Stimulated activated CD8-positive, alpha-beta memory T cell treated with anti-CD3 and anti-CD28 coated beads, Interleukin-2, amount 100 ng/mL, for 1 hour (primary cell): ENCODE measurements at places on chromosomes 5 and 9.

GRCh38 chr5:53191548-53192165 is 82.1 kb upstream of the MOCS2 start:
- DNase-seq: no peak

DNA sequence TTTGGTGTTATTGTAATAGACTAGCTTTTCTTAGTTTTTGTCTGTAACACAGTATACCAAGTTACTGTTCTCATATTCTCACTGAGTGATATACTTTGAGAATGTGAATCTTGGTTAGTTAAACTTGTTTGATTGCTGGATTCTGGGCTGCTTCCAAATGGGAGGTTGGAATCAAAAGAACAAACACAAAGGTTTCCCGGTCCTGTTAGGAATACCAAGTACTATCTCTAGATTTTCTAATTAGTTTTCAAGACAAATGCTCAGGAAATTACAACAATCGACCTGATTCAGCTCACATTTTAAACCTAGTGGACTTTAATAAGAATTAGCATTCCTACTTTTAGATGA is 244.3 kb downstream of the CSNK1G3 start:
- no peak for DNase-seq

DNA sequence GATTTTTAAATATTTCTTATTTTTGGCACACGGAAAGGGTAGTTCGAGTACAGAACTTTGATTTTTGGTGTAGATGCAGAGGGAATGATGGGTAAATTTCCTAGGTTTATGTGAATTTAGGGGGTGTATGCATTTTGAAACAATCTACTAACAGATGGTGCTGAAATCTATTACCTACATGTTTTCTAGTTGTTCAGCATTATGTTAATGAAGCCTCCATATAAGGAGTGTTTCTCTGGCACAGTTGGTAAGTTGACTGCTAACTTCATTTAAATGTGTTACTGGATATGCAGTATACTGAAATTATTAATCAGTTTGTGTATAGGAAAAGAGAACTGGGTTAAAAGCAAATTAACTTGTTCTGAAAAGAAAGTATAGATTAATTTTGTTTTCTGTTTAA is 17.5 kb downstream of the SUB1 start:
- no peak for DNase-seq

DNA sequence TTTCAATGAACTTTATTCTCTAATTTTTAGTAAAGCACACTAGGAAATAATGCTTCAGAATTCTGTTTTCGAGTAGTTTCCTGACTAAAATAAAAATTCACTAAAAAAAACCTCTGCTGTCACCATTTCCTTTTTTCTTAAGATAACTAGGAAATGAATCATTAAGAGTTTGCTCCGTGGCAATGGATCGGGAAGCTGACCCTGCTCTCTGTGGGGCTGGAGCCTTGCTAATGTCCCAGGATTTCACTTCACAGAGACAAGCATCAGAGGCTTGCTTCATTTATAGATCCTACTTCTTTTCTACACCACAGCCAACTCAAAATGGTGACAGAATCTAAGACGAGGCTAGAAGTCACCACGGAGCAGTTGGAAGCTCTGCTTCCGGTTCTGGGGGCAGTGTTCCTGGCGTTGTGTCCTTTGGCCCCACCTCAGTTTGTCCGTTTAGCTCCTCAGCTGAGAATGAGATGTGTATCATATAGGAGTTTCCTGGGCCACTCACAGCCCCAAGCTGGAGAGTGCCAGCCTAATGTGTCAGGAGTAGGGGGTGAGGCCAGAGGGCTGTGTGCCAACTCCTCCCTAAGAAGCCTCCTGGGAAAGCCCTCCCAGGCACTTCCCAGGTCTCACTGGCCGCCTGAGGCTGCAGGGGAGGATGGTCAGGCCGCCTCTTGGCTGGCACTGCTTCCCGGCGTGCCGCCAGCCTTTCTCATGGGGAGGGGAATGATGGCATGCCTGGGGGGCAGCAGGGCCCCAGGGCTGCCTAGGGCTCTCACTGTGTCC is 19.6 kb downstream of the TENT4A start:
- no peak for DNase-seq

- DNase-seq: no peak
Observed at GRCh38 chr5:8953016-8953415, 592.9 kb downstream of the SEMA5A start.

DNA sequence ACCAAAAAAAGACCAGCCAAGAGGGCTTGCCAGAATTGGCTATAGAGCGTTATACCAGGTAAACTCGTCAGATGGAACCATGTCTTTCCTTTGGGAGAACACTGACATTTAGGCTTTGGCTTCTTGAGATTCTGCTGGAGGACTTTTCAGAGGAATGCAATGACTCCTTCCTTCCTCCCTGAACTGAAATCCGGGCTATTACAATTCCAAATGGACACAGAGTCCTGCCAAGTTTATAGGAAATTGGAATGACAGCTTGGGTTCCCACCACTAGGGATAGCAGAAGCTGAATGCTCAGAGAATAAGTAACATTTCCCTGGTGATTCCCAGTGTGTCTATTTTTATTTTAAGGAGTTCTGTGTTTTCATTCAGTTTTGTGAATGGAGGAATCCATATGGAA is 143.0 kb downstream of the FGF1 start:
- no peak for DNase-seq

DNA sequence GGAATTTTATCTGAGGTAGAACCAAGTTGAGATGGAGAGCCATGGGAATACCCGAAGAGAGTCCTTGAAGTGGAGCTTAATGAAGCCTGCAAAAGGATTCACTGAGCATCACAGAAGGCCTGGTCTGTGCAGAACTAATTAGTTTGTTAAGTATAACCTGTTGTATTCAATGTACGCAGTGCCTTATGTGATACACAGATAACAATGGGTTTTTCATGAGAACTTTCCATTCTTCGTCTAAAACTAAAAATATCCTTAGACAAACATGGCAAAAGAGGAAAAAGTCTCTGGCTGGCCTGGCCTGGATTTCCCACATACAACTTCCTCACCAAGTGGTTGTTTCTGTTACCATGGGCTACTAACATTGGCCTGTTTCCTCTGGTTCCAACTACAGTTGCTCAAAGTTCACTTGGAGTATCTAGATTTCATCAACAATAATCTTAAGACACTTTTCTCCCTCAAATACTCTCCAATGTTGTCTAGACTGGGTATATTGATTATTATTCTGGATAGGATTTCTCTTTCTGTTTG is 237.6 kb upstream of the ZNF462 start:
- DNase-seq: no peak

GRCh38 chr9:90331826-90332575 is 310.6 kb downstream of the DIRAS2 start:
- no peak for DNase-seq

- DNase-seq: no peak
Observed at GRCh38 chr5:73393611-73394489, 54.7 kb downstream of the FOXD1 start.

DNA sequence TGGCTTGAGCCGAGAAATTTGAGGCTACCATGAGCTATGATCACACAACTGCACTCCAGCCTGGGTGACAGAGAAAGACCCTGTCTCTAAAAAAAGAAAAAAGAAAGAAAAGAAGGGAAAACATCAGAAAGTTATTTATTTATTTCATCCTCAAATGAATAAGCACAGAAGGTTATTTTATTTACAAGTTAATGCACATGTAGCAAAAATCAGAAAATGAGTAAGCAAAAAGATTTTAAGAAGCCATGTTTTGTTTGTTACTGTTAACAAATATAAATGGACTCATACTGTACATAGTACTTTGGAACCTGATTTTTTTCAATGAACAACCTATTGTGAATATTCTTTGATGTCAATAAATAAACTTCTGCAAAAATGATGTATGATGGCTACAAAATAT is 47.2 kb downstream of the NRG2 start:
- DNase-seq: no peak

- no peak for DNase-seq
Observed at GRCh38 chr9:134894136-134894860, 13.7 kb downstream of the FCN2 start.

GRCh38 chr5:169791251-169791650 is 154.2 kb downstream of the DOCK2 start:
- DNase-seq: no peak

DNA sequence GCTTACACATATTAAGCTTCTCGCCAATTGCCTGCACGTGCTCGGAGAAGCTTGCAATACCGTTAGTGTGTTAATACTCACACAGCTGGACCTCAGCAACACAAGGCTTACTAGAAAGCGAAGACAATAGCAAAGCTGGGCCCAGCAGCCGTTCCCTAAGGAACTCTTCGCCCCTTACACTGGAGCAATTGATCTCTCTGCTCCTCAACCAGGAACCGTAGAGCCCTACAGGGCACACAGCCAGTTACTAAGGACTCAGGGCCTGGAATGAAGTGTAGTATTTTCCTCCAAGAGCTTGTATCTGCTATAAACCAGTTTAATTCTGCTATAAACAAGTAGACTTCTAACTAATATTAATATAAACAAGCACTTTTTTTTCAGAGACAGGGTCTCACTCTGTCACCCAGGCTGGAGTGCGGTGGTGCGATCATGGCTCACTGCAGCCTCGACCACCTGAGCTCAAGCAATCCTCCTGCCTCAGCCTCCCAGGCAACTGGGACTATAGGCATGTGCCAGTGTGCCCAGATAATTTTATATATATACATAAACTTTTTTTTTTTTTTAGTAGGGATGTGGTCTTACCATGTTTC is 67.0 kb upstream of the SIMC1 start:
- no peak for DNase-seq

DNA sequence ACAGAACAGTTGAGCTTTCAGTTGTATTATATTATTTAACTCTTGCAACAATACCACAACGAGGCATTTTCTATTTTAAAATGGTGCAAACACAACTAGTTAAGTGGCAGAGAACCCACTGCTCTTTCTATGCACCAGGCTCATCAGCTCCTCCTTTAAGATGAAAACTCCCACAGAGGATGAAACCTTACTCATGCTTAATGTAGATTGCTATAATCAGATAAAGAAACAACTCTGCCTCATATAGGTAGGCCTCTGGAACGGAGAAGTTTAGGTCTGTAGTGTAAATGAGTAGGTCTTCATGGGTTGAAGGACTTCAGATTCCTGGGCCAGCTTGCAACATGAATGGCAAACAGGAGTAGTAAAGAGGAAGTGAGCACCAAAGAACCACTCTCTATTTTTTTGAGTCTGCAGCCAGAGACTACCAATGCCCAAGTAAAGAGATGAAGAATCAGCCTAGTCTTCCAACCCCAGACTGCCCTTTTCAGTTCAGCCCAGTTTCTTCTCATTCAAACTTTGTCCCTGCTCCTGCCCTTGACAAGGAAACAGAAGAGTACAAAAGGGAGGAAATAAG is 33.9 kb downstream of the HACD4 start:
- DNase-seq: no peak

- DNase-seq: no peak
Observed at GRCh38 chr5:35229076-35230037, 930 bp downstream of the PRLR start.

DNA sequence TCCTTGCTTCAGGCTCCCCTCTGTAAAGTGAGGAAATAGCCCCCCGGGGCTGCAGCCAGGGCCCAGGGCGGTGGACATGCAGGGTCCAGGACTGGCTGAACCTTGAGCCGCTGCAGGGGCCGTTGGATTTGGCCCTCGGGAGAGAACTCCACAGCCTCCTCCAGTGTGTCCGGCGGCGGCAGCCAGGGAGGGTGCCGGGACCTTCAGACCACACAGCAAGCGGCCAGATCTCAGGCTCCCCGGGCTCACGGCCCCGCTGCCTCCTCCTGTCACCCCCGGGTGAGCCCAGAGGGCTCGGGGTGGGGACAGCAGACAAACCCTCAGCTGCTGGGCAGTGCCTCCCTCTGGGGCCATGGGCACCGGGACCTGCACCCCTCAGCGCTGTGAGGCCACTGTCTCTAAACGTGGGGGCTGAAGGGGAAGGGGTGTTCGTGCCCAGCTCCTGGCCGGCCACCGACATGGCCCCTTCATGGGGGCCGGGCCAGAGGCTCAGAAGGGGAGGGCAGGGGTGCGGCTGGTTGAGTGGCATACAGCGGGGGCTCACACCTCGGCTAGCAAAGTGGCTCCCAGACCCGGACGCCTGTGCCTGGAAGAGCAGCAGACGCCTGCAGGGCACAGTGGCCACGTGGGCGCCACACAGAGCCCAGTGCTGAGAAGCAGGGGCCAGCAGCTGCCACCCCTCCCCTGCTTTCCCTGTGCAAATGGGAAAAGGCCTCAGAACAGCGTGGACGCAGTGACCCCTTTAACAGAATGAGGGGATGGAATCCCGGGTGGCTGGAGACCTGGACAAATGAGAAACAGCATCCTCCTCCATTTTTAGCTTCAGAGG is 19.7 kb downstream of the SLC9A3 start:
- no peak for DNase-seq

DNA sequence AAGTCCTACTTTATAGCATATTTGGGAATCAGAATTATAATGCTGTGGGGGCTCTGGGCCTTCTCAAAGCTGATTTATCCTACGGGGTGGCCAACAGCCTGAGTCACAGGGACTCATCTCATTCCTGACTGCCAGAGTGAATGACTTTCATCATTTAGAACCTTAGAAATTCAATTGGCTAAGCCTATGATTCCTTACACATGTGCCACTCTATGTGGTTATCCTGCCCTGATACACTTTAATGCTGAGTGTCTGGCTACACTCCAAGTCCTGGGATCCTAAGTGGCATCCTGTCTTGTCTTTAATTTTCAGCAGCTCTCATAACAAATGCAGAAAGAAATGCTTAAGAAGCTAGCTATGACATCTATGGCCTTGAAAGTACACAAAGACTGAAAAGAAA is 75.2 kb upstream of the FREM1 start:
- DNase-seq: no peak
